ENCODE measurements at places on chromosomes 7 and 10.

DNA sequence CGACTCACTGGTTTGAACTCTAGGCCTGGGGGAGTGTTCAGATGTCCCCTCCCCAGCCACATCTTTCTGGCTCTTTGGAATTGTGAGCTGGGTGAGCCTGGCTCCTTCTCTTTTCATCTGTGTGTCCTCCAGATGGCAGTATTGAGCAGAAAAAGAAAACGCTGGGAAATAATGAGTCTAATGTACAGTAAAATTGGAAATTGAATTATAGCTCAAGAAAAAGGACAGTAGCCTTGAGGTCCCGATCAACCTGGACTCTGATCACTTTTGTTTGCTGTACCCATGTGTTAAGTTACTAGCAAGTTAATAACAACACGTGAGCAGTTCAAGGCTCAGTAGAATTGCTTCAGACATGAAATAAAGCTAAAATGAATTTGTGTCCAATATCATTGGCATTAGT, 77.9 kb downstream of the SNX10 start:
- peak; percentile 86 for DNase-seq

- DNase-seq = no peak
These were observed 84.4 kb upstream of the SYPL1 start for GRCh38 chr7:106196460-106197021.

DNA sequence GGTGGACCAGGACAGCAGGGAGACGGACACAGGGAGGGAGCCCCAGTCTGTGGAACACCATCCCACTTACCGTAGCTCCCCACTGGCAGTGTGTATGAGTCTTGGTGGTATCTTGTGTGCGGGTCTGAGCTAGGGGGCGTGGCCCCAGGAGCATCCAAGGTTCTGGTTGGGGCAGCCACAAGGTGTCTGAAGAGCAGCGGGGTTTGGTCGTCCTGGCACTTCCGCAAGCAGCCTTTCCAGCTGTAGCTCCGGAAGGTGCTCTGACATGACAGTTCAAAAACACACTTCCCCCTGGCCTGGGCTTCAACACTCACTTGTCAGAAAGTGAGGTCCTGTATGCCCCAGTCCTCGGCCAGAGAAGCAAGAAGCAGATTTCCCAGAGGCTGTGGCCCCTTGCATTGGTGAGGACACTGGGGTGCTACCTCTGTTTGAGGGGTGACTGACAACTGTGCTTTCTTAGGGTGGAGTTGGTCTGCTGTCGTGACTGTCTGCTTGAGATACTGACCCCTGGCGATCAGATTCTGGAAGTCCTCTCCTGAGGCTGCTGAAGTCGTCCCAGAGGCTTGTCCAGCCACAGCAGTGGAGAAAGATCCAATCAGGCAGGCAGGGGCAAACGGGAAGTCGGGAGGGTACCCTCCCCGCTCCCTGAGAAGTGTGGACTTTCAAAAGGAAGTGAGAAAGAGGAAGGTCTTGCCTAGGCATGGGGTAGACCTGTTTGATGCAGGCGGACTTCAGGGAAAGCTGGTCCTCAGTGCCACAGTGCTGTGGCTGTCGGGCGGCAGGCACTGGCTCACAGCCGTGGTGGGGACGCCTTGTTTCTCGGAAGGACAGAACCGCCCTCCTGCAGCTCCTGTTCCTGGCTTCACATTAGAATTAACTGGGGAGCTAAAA, 51.4 kb upstream of the PFKFB3 start:
- peak; percentile 88 for DNase-seq

GRCh38 chr10:4426866-4427265, 399.1 kb upstream of the AKR1E2 start:
- no peak for DNase-seq

GRCh38 chr7:106623853-106624252, 37.1 kb downstream of the CCDC71L start:
- DNase-seq = no peak

DNA sequence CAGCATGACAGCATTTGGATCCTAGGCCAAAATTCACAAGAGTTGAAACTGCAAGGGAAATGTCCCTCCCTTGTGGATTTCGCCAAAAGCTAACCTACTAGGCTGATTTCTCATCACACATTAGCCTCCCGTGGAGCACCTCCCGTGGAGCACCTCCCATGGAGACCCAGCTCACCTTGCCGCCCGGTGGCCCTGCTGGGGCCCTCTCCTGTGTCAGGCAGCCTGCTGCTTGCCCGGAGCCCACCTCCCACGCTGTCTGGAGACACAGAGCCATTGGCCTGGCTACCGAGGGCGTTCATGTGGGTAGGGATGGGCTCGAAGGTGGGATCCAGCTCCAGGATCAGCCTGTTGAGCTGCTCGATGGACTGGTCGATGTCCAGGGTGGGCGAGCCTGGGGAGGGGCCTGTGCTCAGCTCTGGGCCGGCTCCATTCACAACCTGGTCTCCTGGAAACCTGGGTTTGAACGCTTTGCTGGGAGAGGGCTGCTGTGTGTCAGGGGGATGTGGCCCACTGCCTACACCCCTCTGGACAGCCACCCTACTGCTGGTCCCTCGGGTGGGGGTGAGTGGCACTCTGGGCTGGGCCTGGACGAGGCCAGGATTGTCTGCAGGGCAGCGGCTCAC, 213.6 kb downstream of the TNS3 start:
- no peak for DNase-seq

DNA sequence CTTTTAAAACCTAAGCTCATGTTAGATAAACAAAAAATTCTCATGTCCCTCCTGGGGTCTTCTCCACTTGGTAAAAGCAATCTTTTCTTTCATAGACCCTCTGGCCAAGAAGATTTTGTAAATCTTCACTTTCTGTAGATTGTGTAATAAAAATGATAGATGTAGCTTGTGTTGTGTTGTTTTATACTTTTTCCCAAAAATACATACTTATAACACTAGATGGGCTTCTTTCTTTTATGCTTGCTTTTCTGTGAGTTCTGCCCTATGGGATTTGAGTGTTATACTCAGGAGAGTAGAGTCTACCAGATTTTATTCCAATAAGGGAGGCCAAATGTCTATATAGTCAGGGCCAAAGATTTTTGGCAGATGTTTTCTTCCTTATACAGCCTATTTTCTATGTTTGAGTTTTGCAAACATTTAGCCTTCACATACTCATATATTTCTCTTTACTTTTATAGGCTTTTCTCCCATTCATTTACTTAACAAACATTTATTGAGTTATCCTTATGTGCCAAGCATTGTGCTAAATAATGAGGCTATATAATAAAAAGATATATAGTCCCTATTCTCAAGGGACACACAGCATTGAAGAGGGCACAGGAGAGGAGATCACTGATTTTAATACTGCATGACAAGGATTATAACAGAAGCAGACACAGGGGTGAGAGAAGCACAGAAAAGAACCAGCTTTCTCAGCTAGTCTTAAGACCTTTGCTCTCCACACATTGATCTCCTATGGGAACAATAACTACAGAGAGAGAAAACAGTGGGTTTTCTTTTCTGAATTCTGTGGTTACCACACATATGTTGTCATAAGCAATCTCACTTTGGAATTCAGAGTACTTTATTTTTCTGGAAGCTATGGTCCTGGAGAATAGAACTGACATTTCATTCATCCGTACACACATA, 58.0 kb upstream of the PNLIP start:
- no peak for DNase-seq

DNA sequence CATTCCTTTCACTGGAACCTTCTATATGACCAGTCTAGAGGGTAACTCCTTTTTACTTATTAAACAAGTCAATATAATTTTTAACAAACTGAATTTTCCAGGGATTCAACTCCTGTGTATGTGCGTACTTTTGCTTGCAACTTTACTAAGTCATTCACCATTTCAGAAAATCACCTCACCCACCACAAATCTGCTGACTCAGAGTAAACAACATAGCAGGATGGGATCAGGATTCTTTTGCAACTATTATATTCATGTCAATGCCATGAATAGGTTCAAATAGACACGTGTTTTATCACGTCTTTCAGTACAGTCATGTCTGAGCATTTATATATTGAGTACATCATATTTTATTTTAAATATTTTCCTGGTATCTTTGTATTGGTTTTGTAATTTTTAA, 14.5 kb downstream of the CTTNBP2 start:
- DNase-seq = no peak

GRCh38 chr10:92238586-92239098, 52.2 kb downstream of the CPEB3 start:
- peak; percentile 28 for DNase-seq

DNA sequence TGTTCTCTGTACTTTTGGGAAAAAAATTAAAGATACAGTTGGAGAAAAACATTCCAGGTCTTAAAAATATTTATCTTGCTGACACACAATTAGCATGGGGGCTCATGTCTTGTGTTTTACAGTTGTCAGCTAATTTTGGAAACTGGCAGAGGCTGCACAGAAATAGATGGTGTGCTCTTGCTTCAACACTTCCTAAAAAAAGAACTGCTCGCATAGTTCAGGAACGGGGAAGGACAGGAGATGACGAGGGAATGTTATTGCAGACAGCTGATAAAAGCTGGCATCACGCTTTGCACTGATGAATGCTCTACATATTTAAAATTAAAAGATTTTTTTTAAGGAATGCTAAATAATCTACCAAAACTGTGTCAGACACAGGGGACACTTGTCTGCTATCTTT, 103.5 kb upstream of the CELF2 start:
- no peak for DNase-seq

DNA sequence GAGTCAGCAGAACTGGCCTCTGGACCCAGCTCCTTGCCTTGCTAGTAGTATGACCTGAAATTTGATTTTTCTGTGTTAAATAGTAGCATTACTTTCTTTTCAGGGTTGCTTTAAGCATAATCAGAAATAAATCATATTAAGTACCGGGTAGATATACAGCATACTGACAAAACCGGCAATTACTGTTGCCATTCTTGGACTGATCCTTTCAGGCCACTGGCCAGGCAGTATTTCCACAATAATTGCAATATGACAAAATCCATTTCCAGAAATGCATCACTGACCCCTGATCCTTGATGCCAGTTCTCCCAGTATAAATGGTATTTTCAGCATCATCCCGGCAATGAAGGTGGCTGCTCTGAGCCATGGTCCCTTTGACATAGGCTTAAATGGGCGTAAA, 6.9 kb downstream of the LRIT1 start:
- no peak for DNase-seq

GRCh38 chr10:118870467-118871243, 115.9 kb upstream of the CACUL1 start:
- peak; percentile 48 for DNase-seq

GRCh38 chr10:86113501-86113900, 253.1 kb downstream of the GRID1 start:
- DNase-seq = no peak

DNA sequence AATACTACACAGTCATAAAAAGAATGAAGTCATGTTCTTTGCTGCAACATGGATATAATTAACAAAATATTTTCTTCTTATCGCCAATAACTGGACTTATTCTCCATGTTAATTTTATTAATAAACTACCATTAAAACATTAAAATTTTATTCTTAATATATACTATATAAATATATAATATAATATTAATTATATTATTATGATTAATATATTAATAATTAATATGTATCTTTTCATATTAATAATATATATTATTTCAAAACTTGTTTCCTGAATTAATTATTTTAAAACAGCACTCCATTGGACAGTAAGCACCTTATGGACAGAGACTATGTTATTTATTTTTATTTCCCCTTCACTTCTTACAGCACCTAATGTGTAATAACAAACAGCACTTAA, 182.8 kb downstream of the ARL4A start:
- DNase-seq = no peak

- peak; percentile 72 for DNase-seq
These were observed at the start of gene ADAP1 for GRCh38 chr7:954330-955238. ADAP1 (minus strand) TSS chr7:954680; CDS start chr7:954477, 203 bp downstream.

- DNase-seq = no peak
These were observed at the start of gene NAMPT for GRCh38 chr7:106284714-106285050. NAMPT (minus strand) TSS chr7:106284983; CDS start chr7:106284884, 99 bp downstream.

GRCh38 chr7:140640727-140641523, at the start of gene DENND2A:
DENND2A (minus strand) TSS chr7:140640813; CDS start chr7:140602397, 38,416 bp downstream.
- no peak for DNase-seq

GRCh38 chr10:68997211-68997610, 8.6 kb downstream of the KIFBP start:
- DNase-seq = no peak

DNA sequence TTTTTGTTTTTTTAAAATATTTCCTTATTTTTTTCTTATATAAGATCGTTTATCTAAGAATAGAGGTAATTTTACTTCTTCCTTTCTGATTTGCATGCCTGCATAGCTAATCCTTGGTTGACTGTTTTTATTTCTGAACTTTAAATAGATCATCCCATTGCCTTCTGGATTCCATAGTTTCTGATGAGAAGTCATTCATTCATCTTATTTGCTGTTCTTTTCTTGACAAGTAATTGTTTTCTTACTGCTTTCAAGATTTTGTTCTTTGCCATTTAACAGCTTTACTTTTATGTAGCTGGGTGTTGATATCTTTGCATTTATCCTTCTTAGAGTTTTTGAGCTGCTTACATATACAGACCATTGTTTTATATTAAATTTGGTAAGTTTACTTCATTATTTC, 437.9 kb downstream of the SDK1 start:
- DNase-seq = no peak

DNA sequence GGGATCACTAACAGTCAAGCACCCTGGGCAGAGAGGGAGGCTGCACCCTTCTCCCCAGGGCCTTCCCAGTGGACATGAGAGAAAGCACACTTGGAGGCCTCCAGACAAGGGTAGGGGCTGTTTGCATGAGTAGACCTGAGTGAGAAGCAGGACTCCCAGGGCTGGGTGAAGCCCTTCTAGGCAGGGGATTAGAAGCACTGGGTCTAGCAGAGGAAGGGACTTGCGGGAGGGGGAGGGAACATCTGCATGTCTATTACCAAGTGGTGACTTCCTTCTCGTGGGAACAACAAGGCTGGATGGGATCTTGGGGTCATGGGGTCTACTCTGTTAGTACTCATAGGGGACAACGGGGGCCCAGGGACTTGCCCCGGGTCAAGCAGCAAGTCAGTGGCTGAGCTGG, 67.8 kb downstream of the EMX2 start:
- DNase-seq = no peak

- DNase-seq = no peak
These were observed 121.1 kb upstream of the ZEB1 start for GRCh38 chr10:31197886-31198285.

DNA sequence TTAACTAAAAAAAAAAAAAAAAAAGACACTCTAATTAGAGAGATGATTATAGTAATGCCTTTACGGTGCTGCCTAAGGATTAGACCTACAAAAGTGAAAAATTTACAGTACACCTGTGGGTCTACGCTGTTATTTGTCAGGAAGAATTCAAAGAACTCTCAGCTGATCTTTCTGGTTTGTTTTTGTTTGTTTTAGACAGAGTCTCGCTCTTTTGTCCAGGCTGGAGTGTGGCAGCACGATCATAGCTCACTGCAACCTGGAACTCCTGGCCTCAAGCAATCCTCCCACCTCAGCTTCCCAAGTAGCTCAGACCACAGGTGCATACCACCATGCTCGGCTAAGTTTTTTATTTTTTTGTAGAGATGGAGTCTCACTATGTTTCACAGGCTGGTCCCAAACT, 28.3 kb upstream of the FOXK1 start:
- DNase-seq = no peak

- peak; percentile 24 for DNase-seq
These were observed 20.0 kb upstream of the RBM33 start for GRCh38 chr7:155624412-155624811.

All from hematopoietic multipotent progenitor cell treated with erythropoietin and hydrocortisone succinate and interleukin-3 and kit ligand, for 6 days (in vitro differentiated cells).